ENCODE measurements at places on chromosomes 7 and 10.

DNA sequence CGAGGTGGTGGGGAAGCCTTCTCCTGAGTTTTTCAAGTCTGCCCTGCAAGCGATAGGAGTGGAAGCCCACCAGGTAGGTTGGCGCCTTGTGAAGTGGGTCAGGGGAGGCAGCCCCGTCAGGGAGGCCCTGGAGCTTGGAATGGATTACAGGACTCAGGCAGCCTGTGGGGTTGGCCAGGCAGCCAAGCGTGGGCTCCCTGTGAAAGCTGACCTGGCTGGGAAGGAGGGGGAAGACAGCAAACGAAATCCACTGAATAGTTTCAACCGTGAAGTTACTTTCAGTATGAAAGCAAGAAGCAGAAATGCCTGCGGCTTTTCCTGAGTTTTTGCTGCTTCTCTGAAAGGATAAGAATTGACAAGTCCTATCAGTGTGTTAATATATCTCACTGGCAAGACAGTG lies 36.4 kb downstream of the LHPP start:
- no peak for DNase-seq
- no peak overlapping the region for H3K27ac ChIP-seq
- no peaks in the 10 kb centered on the region for H3K27me3 ChIP-seq
- H3K4me1 ChIP-seq, result peaks cover 11% of the 10 kb centered on the region

- H3K27ac ChIP-seq, result no peak overlapping the region
- H3K4me3 ChIP-seq, result no peak overlapping the region
- H3K36me3 ChIP-seq, result no peaks in the 10 kb centered on the region
- peaks cover 2% of the 10 kb centered on the region for H3K27me3 ChIP-seq
- no peaks in the 10 kb centered on the region for H3K4me1 ChIP-seq
- no peak for DNase-seq
Measured at GRCh38 chr7:70704831-70705346, 427.1 kb upstream of the GALNT17 start.

DNA sequence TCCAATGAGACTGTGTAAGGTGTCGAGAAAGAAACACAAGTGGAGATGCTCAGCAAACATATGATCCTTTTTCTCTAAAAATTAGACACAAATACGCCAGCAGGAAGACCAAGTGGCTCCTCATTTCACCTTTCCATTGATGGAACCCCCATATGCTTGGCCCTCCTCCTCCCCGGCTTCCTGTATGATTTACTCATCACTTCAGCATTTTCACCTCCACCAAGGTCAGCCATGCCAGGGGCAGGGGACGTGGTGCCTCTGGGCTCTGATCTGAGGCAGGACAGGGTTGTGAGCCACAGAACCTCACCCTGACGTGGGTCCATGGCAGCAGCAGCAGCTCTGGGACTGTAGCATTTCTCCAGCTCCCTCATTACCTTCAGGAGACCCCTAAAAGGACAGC lies 116.8 kb upstream of the PFKP start:
- no peak overlapping the region for H3K27ac ChIP-seq
- H3K27me3 ChIP-seq, result peaks cover 2% of the 10 kb centered on the region
- no peak overlapping the region for H3K4me3 ChIP-seq
- DNase-seq, result no peak

- no peaks in the 10 kb centered on the region for H3K36me3 ChIP-seq
- peaks cover 5% of the 10 kb centered on the region for H3K27me3 ChIP-seq
- DNase-seq, result no peak
Measured at GRCh38 chr10:77072361-77072835, 565.2 kb downstream of the KCNMA1 start.

DNA sequence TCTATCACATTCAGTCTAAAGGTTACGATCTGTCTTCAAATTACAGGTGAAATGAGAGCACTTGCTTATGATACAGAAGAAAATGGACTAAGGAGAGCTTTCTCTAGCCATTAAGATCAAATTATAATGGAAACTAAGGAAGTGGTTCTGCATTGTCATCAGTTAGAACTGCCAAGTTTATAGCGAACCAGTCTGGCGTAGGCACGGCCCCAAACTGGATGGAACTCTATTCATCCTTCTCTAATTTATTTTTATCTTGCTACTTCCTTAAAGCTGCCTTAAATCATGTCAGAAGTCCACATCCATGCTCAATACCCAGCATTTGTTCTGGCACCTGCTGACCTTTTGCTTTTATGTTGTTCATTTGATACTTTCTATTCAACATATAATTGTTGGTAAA lies 63.7 kb upstream of the APBB1IP start:
- peaks cover 14% of the 10 kb centered on the region for H3K27me3 ChIP-seq
- DNase-seq, result no peak
- no peak overlapping the region for H3K27ac ChIP-seq
- H3K36me3 ChIP-seq, result no peaks in the 10 kb centered on the region

DNA sequence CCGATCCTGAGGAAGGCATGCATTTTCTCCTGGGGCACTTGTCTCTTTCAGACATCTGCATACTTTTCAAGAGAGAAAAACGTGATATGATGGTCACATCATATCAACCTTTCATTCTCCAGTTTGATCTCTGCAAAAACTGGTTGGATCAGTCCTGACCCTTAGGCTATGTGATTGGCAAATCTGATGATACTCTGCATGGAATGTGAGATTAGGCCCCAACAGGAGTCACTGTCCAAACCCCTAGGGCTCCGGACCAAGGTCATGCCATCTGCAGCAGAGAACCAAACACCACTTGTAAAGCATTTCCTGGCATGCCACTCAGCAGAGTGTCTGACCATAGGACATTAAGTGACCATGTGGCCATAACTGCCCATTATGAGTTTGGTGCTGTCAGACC lies 8.6 kb downstream of the GCK start:
- DNase-seq, result no peak
- H3K4me3 ChIP-seq, result no peak overlapping the region
- H3K27me3 ChIP-seq, result peaks cover 6% of the 10 kb centered on the region
- peaks cover 2% of the 10 kb centered on the region for H3K36me3 ChIP-seq
- H3K4me1 ChIP-seq, result no peaks in the 10 kb centered on the region

GRCh38 chr7:117269886-117270285 lies 53.0 kb downstream of the WNT2 start:
- H3K27me3 ChIP-seq, result peaks cover 5% of the 10 kb centered on the region
- no peak for DNase-seq
- no peak overlapping the region for H3K4me3 ChIP-seq
- no peaks in the 10 kb centered on the region for H3K4me1 ChIP-seq

- H3K27me3 ChIP-seq, result no peaks in the 10 kb centered on the region
- H3K36me3 ChIP-seq, result peaks cover 31% of the 10 kb centered on the region
- no peak overlapping the region for H3K27ac ChIP-seq
- H3K4me1 ChIP-seq, result no peaks in the 10 kb centered on the region
Measured at GRCh38 chr7:129729511-129729910, 118.0 kb downstream of the NRF1 start.

DNA sequence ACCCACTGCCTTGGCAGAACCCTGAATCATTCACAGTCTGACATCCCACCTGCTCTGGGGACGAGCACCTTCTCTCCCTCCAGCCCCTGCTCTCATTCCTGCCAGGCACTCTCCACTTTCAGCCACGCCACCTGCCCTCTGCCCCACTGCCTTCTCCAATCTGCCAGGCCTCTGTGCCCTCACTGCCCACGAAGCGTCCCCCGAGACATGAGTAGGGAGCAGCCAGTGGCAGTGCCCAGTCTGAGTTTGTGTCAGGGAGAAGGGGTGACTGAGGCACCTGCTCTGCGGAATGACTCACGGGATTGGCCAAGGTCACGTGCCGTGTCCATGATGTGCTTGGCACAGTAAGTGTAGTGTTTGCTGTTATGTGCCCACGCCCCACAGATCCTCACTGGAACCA lies 215.2 kb upstream of the PPP2R2D start:
- H3K4me1 ChIP-seq, result no peaks in the 10 kb centered on the region
- H3K27me3 ChIP-seq, result no peaks in the 10 kb centered on the region
- no peak for DNase-seq
- no peaks in the 10 kb centered on the region for H3K36me3 ChIP-seq
- no peak overlapping the region for H3K27ac ChIP-seq

DNA sequence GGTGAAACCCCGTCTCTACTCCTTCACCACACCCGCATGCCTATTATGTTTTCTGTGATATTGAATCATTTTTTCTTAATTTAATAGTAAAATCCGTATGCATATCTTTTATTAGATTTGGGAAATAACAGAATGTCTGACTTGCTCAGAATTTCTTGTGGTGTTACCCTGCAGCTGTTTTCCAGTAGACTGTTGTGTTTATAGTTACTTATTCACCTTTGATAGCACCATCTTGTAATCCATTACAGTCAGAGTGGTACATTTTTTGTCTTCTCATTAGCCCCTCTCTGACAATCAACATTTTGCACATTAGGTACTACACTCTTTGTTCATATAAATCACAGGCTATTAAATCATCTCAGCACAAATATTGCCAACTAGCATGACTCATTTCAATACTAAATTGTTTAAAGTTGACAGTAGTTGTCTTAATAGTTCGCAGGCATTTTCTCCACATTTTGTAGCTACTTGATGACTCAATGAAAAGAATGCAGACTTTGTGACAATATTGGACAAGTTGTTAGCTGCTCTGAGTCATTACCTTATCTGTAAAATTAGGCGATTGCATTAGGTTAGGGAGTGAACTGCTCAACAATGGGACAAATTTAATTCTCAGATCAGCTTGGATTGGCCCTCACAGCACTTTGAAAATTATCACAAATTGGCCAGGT lies 17.8 kb upstream of the SLC16A12 start:
- no peak overlapping the region for H3K27ac ChIP-seq
- peaks cover 7% of the 10 kb centered on the region for H3K27me3 ChIP-seq
- DNase-seq, result no peak
- H3K4me1 ChIP-seq, result no peaks in the 10 kb centered on the region
- no peaks in the 10 kb centered on the region for H3K36me3 ChIP-seq

- H3K4me3 ChIP-seq, result no peak overlapping the region
- no peak for DNase-seq
- H3K27me3 ChIP-seq, result peaks cover 4% of the 10 kb centered on the region
- no peak overlapping the region for H3K27ac ChIP-seq
- no peaks in the 10 kb centered on the region for H3K36me3 ChIP-seq
Measured at GRCh38 chr7:44161371-44161770, 20.2 kb upstream of the MYL7 start.

DNA sequence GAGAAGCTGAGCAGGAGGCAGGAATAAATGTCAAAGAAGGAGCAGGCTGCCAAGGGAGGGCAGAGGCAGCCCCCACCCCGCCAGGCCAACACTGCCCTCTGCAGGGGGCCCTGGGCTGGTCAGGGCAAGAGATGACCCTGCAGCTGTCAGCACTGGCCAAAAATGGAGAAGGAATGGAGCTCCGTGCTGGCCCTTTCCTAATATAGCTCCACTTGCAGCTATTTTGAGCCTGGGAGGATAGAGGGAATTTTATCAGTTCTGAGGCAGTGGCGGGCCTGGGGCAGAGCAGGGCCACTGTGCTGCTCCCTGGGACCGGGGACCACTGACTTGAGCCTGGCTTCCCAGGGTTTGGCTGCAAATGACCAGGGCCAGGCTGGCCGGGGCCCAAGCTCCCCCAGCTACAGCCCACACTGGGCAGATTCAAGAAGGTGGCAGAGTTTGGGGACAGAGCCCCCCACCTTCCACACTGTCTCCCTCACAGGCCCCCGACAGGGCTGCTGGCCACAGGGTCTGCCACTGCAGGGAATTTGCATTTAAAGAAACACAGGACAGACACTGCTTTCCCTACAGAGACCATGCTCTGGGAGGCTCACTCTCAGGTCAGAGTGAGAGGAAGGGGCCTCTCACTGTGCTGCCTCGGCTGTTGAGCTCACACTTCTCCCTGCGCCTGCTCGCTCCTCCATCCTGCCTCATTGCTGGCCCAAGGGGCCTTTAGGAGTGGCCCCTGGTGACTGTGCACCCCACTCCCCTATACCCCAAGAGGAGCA lies 16.2 kb downstream of the LDB3 start:
- H3K4me1 ChIP-seq, result peaks cover 7% of the 10 kb centered on the region
- H3K27ac ChIP-seq, result no peak overlapping the region
- no peak overlapping the region for H3K4me3 ChIP-seq
- DNase-seq, result no peak
- H3K27me3 ChIP-seq, result no peaks in the 10 kb centered on the region

GRCh38 chr7:134724606-134725005 lies 54.8 kb upstream of the CALD1 start:
- no peak overlapping the region for H3K4me3 ChIP-seq
- H3K27ac ChIP-seq, result no peak overlapping the region
- no peak for DNase-seq
- H3K27me3 ChIP-seq, result peaks cover 5% of the 10 kb centered on the region
- H3K4me1 ChIP-seq, result no peaks in the 10 kb centered on the region

- no peak for DNase-seq
- peaks cover 29% of the 10 kb centered on the region for H3K4me1 ChIP-seq
- no peak overlapping the region for H3K27ac ChIP-seq
- H3K36me3 ChIP-seq, result no peaks in the 10 kb centered on the region
- peaks cover 18% of the 10 kb centered on the region for H3K27me3 ChIP-seq
Measured at GRCh38 chr7:77425101-77426051, 9.2 kb upstream of the GSAP start.

GRCh38 chr7:76400248-76400647 lies 9.2 kb downstream of the SSC4D start:
- H3K36me3 ChIP-seq, result no peaks in the 10 kb centered on the region
- DNase-seq, result no peak
- no peak overlapping the region for H3K27ac ChIP-seq
- H3K4me1 ChIP-seq, result peaks cover 13% of the 10 kb centered on the region
- H3K27me3 ChIP-seq, result no peaks in the 10 kb centered on the region
- H3K4me3 ChIP-seq, result no peak overlapping the region

GRCh38 chr7:95646350-95646749 lies 50.0 kb upstream of the PDK4 start:
- no peak overlapping the region for H3K27ac ChIP-seq
- no peaks in the 10 kb centered on the region for H3K27me3 ChIP-seq
- no peak for DNase-seq
- no peaks in the 10 kb centered on the region for H3K4me1 ChIP-seq
- H3K4me3 ChIP-seq, result no peak overlapping the region

GRCh38 chr10:69215405-69216171 lies 4.5 kb upstream of the HKDC1 start:
- H3K27ac ChIP-seq, result peak overlapping the region; percentile 86
- peaks cover 10% of the 10 kb centered on the region for H3K27me3 ChIP-seq
- H3K4me1 ChIP-seq, result peaks cover 31% of the 10 kb centered on the region
- H3K4me3 ChIP-seq, result peak overlapping the region; percentile 78
- no peak for DNase-seq

DNA sequence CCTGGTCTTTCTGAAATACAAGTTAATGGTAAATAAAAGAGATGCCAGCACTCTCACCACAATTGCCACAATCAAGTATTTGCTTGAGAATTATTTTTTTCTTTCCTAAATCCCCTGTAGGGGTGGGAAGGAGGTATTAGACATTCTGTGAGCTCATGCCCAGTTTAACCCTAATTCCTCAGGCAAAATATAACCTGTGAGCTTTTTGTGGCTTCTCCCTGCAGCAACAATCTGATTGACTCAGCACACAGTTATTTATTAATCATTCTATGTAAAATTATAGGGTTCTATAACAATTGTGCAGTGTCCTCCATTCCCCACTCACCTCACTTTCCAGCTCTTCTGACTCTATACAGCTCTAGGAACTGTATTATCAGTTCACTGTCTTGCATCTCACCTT lies 66.3 kb downstream of the GLI3 start:
- no peak for DNase-seq
- H3K27ac ChIP-seq, result no peak overlapping the region
- no peak overlapping the region for H3K4me3 ChIP-seq

DNA sequence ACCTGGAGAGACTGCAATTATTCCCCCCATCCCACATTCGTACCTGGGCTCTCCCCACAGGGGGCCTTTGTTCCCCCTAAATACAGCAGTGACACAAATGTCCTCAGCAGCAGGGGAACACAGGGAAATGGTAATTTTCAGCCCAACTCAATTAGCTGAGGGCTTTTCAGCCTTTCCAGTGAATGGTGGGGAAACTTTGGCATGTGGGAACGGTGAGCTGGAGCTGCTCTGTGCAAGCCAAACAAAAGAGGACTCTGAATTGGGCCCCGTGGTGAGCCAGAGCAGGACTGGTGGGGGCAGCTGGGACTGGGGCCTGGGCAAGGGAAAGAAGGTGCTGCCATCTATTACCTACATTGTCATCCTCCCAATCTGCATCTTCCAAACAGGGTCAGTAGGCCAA lies 51.0 kb downstream of the FBXW4 start:
- H3K36me3 ChIP-seq, result peaks cover 17% of the 10 kb centered on the region
- H3K27me3 ChIP-seq, result no peaks in the 10 kb centered on the region
- H3K4me1 ChIP-seq, result peaks cover 1% of the 10 kb centered on the region
- no peak overlapping the region for H3K4me3 ChIP-seq
